ENCODE measurements at places on chromosomes 5 and 9.

DNA sequence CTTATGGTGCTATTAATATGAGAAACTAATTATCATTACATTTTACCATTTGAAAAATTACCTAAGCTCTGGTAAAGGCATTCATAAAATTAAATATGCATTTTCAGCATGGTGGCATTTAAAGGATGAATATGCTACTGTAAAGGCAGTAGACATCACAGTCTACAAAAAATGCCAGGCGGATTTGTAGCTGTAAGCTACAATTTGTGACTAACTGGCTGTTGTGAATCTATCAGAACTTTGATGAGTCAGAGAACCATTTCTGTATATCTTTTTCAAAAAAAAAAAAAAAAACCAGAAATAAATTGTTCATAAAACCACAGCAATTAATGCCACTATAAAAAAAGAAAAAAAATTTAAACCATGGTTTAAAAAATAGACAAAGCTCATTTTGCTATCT lies 186.3 kb downstream of the NFIB start:
- peak; percentile 12 for DNase-seq

- DNase-seq = peak; percentile 86
Observed at GRCh38 chr5:66989286-66989685, 207.3 kb downstream of the CD180 start.

DNA sequence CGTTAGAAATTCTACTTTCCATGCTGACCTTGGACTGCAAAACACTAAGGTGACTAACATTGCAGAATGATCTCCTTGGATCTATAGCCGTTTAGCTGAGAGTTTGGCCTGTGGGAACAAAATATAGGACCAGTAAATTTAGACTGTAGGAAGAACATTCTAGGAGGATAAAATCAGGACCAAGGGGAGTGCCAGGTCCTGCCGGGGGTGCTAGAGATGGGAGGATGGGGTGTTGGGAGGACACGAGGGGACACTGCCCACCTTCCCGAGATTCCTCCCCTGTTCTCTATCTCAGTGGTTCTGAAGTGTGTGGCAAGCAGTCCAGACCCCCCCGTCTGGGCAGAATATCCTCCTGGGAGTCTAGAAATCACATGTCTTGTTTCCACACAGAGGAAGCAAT lies 445.2 kb downstream of the ZSWIM6 start:
- DNase-seq = no peak

GRCh38 chr5:91164424-91164823 lies 218.7 kb downstream of the ARRDC3 start:
- no peak for DNase-seq

DNA sequence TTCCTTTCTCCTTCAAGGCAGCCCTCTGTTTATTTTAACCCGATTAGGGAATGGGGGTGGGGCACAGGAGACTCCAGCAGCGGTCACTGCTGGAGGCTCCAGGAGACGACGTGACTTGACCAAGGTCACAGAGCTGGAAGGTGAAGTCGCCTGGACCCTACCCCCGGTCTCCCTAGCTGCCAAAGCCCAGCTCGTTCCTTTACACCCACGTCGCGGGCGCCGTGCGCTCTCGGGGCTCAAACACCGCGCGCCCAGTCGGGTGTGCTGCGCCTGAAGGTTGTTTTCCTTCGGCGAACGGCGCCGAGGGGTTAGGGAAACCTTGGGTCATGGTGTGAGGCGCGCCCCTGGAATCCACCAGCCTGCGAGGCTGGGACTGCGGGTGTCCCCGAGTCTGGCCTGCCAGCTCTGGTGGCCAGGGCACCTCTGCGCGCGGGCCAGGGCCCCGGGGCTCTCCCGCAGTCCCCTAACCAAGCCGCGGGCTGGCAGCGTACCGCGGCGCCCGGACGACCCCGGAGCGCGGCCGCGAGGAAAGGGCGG lies 747 bp upstream of the UNC5A start:
- DNase-seq = no peak

- no peak for DNase-seq
Observed at GRCh38 chr9:92988215-92988768, 41.0 kb downstream of the FGD3 start.

- DNase-seq = no peak
Observed at GRCh38 chr9:35342221-35342958, 147.5 kb upstream of the RUSC2 start.

GRCh38 chr5:41856644-41857491 lies 13.4 kb downstream of the OXCT1 start:
- peak; percentile 73 for DNase-seq

DNA sequence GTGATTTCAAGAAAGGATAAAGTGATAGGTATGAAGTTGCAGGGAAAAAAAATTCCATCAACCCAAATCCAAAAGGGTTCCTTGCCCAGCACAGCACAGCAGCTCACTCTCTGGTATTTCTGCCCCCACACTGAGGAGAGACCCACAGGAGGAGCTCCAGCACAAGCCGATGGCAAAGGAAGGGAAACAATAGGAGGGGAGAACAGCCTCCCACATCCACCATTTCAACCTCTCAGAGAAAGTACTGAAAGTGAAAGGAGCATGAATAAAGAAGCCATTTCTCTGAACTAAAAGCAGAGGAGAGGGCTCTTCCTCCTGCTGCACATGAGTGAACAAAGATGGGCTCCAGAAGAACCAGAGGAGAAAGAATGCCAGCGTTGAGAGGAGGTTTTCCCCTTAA lies 54.9 kb upstream of the ZSWIM6 start:
- peak; percentile 68 for DNase-seq

GRCh38 chr9:7613931-7614330 lies 185.6 kb downstream of the DMAC1 start:
- DNase-seq = no peak

- DNase-seq = no peak
Observed at GRCh38 chr5:61737964-61738340, 405.9 kb downstream of the ZSWIM6 start.

GRCh38 chr5:82820961-82821845 lies 256.0 kb downstream of the TMEM167A start:
- no peak for DNase-seq

GRCh38 chr9:117535434-117535833 lies 120.6 kb upstream of the ASTN2 start:
- no peak for DNase-seq

- no peak for DNase-seq
Observed at GRCh38 chr5:119336262-119336661, 19.6 kb upstream of the TNFAIP8 start.

DNA sequence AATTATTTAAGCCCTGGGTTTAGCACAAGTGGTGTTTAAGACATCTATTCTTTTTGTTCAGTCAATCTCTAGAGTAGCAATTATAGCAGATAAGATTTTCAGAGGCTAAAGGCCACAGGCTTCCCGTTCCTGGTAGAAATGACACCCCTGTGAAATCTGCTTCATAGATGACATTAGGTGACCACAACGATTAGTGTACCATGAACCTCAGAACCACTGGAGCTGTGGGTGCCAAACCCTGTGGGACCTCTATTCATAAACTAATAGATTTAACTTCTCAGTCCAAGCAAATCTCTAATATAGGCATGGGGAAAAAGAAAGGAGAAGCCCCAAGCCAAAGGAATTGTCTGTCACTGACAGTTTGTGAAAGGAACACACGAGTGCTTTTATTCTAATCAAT lies 207.4 kb downstream of the ARRDC3 start:
- DNase-seq = peak; percentile 35

- peak; percentile 44 for DNase-seq
Observed at GRCh38 chr9:110545705-110546104, 33.8 kb downstream of the SVEP1 start.

DNA sequence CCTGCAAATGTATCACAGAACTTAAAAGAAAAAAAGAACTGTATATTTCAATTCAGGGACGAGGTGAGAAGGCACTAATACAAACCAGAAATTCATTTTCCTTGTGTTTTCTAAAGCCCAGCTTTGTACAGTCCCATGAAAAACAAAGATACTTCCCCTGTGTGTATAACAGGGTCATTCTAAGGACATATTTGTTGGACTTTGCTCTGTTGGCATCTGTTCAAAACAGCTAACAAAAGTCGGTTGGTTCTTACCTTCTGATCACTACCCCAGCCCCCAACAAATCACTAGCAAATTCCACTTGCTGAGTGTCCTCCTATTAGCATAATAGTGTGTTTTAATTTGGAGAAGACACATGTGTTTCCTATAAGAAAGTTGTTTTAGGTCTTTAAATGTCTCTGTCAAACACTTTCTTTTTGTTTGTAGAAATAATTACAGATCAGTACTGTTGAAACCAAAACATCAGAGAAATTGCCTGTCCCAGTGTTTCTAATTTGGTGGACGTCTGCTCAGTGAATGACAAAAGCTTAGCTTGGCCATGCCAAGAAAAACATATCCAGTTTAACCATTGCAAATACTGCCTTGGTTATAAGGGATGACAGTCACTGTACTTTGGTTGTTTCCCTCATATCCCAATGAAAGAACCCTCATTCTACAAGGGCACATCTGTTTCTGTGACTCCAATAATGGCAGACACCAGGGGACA lies 480.5 kb downstream of the EBF1 start:
- no peak for DNase-seq

DNA sequence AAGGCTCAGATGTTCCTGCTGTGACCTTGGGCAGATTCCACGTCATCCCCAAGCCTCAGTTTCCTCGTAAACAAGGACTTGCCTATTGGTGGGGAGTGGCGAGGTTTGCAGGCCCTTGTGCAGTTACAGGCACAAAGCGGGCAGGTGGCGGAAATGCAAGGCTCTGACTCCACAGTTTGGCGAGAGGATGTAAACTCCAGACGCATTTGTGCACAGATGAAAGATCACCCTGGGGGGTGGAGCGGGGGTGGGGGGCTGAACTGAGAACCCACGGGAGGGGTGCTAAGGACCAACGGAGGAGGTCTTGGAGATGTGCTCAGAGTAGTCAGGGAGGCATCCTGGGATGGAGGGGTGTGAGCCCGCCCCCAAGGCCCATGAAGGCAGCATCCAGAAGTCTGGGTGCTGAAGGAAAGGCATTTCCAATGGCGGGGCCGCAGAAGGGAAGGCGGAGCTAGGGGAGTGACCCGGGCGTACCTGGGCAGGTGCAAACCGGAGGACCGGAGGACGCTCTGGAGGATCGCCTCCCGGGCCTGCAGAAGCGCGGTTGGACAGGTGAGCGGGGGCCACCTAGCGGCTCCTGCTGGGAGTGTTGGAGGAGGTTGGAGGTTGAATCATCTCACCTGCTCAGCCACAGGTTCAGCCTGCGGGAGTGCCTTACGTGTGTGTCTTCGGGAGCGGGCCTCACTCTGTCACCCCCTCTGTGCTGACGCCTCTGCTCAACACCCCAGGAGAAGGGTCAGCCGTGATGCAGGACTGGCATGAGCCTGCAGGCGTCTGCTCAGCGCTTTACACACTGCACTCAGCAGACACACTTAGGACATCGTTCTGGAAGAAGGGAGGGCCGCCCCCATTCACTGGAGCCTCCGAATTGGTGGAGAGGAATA lies 1.9 kb upstream of the FIBCD1 start:
- peak; percentile 66 for DNase-seq

- DNase-seq = no peak
Observed at GRCh38 chr5:80067016-80067415, 31.9 kb downstream of the THBS4 start.

DNA sequence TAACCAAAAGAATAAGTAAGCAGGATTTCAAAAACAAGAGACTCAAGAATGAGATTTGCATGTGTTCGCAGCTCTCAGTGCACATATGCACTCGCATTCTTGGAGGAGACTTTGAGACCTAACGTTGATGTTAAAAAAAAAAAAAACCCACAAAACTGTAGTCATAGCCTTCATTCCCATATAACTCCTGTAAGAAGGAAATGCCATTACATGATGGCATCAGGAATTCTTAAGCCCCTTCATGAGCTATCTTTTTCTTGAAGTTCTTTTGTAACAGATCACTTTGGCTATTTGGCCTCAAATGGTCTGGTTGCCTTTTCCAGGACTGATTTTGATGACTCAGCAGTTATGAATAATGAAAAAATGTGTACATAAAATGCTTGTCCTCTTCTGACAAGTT lies 113.8 kb downstream of the ALDH1A1 start:
- no peak for DNase-seq

DNA sequence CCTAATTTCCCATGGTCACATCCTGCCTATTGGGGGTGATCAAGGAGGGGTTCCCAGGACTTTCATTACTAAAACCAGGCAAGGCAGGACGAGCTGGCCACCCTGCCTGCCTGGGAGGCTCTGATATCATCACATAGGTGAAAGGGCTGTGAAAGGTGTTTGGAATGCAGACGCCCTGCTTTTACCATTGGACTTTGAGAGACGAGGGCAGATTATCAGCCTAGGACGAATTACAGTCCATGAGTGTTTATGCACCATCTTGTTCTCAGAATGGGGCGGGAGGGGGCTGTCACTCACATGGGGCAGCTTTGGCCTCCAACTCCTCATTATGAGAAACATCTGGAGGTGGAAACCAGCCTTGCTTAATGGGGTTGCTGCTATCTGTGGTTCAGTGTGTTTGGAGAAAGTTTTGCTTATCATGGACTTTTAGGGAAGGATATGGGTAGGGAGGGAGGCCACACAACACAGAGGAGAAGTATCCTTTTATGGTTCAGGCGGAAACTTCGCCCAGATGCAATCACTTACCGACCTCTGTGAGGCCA lies 69.8 kb upstream of the UBTD2 start:
- DNase-seq = no peak

DNA sequence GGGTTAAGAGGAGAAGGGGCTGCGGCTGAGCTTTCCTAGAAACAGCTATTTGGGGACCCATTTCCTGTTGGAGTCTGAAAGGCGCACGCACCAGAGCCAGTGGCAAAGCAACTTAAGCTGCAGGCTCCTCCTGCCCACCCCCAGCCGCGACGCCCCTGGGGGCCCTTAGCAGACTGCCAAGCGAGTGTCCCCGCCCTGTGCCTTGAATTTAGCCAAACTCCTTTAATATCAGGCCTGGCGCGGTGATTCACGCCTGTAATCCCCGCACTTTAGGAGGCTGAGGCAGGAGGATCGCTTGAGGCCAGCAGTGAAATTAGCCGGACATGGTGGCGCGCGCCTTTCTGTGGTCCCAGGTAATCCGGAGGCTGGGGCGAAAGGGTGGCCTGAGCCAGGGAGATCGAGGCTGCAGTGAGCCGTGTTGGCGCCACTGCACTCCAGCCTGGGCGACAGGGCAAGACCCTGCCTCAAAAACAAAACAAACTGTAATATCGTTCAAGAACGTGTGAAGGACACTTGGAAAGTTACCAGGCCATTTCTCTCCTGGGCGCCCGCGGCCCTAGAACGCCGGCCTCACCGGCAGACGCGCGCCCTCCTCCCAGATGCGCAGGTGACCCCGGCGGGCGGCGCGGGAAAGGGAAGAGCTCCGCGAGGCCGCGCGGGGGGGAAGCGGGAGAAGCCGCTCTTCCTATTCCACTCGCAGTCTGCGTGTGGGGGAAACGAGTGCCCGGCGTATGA lies 1.0 kb upstream of the F2R start:
- no peak for DNase-seq

GRCh38 chr5:118863345-118863744 lies 125.0 kb downstream of the DTWD2 start:
- DNase-seq = peak; percentile 70

Measured in M059J (cell line).